ENCODE measurements at places on chromosomes 4 and X. TPM values are rescaled to one million over a fixed set of nuclear protein-coding genes. Genes with fewer than 3 reads are reported as not detected.

DNA sequence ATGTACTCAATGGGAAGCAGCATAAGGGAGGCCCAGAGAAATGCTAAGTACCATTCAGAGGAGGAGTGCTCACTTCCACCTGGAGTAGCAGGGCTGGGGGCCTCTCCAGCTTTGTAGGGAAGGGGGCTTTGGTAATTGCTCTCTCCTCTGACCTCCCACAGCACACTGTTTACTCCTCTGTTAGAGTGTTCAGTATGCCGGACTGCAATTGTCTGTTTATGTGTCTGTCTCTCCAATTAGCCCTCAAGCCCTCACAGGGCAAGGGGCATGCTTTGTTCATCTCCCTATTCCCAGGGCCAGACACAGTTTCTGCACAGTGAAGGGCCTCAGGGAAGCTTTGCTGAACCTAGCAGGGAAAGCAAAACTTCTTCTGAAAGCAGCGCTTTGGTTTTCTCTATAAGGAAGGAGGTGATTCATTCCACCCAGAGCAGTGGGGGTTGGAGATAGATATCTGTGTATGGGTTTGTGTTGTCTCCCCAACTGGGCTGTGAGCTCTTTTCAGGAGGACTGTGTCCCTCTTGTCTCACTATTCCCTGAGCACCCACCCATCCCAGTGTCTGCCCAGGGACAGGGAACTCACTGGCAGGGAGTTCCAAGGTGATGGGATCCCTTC lies 50.0 kb upstream of the VMA21 start:
- no peak for DNase-seq

DNA sequence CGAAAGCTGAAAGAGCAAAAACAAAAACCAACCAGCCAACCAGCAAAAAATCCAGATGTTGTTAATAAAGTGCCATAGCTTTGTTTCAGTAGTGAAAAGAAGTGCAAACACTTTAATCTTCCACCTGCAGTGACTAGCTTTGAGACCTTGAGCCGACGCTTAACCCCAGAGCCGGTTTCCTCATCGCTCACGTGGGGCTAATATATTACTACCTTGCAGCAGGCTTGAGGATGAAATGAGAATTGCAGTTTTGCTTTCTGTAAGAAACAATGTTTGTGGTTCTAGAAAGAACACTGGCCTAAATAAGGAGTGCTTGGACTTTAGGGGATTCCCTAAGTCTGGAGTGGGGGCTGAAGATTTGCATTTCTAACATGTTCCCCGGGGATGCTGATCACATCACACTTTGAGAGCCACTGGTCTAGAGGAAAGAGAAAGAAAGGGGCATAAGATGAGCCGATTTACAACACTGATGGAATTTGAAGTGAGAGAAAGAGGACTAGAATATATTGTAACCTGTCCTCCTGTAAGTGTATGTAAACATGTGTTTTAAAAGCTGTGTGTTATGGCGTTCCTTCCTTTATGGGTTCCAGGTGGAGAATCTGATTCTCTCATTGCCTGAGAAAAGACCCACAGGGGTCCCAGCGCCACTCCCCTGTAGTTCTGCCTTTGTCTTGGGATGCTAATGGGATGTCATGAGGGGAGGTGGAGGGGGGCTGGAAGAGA lies 1.4 kb downstream of the FGF2 start:
- no peak for DNase-seq

Gene RASSF6
- total RNA-seq, result 6.7 TPM

DNA sequence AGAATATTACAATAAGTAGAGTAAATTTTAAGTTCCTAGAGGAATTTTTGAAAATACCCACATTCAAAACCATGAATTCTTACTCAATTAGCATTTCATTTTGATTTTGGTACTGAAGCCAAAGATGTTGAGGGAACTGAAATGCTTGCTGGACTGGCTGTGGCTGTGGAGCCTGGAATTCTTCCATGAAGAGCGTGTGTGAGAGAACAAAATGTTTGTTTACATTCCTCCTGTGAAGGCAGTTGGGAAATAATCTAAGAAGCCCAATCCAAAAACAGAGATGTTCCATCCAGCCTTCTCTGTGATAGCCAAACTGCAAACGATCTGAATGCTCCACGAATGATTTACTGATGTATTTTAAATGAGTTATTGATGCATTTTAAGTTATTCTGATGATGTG lies 3.8 kb upstream of the ADH1B start:
- no peak for DNase-seq

Gene CORIN
- total RNA-seq, result 4.8 TPM

GRCh38 chrX:86263526-86263925 lies 115.3 kb downstream of the DACH2 start:
- no peak for DNase-seq

DNA sequence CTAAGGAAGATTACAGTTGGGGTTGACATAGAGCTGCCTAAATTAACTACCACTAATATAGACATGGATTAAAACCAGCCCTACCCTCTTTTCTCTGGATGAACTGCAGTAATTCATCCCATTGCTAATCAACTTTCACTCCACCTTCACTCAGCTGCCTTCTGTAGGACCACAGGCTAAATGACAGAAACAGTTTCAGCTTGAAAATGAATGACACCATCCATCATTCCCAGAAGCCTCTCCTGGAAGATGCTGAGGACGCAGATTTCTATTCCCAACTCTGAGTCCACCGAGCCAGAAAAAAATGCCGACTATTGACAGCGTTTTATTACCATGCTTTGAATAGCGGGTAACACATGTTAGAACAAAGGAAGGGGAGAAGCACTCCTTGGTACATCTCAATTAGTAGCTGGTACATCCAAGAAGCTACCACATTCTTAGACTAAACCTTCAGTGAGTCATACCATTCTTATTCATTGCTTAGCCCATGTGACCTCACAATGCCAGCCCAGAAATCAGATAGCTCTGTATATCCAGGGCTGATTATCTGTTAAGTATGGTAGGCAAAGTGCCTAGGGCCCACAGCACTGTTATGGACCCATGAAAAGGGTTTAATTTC lies 25.3 kb downstream of the DCX start:
- DNase-seq, result no peak

- no peak for DNase-seq
Observed at GRCh38 chr4:100149190-100149589, 41.1 kb downstream of the DDIT4L start.

Gene LAP3
- total RNA-seq, result 80.5 TPM

GRCh38 chr4:52962721-52963120 lies 100.6 kb downstream of the RASL11B start:
- no peak for DNase-seq

Gene GLRA3
- not detected for total RNA-seq

DNA sequence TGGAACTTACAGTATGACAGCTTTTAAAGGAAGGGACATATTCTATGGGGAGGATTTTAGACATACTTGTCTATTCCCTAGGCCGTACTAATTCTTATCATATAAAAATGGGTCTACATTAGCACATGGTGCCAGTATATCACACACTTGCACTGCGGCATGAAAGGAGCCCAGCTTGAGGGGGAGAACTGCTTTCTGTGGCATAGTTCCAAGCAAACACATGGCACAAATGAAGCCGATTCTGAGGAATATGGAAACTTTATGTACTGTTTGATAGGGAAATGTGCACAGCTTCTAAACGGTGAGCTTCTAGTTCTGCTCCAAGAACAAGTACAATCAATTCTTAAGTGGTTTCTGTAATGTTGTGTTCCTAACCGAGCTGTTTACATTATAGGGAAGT lies 675.6 kb upstream of the FTHL17 start:
- DNase-seq, result no peak

GRCh38 chr4:89111833-89112563 lies 665 bp downstream of the TIGD2 start:
- no peak for DNase-seq

GRCh38 chr4:147418226-147418625 lies 62.7 kb upstream of the EDNRA start:
- no peak for DNase-seq

- no peak for DNase-seq
Observed at GRCh38 chr4:76725039-76725438, 172.9 kb downstream of the SOWAHB start.

Gene PDZD4
- 0.97 TPM for total RNA-seq

DNA sequence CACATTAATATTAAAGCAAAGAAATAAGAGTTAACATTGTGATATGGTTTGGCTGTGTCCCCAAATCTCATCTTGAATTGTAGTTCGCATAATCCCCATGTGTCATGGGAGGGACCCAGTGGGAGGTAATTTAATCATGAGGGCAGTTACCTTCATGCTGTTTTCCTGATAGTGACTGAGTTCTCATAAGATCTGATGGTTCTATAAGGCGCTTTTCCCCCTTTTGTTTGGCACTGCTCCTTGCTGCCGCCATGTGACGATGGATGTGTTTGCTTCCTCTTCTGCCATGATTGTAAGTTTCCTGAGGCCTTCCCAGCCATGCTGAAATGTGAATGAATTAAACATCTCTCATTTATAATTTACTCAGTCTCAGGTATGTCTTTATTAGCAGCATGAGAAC lies 153.8 kb upstream of the GALNT7 start:
- no peak for DNase-seq

DNA sequence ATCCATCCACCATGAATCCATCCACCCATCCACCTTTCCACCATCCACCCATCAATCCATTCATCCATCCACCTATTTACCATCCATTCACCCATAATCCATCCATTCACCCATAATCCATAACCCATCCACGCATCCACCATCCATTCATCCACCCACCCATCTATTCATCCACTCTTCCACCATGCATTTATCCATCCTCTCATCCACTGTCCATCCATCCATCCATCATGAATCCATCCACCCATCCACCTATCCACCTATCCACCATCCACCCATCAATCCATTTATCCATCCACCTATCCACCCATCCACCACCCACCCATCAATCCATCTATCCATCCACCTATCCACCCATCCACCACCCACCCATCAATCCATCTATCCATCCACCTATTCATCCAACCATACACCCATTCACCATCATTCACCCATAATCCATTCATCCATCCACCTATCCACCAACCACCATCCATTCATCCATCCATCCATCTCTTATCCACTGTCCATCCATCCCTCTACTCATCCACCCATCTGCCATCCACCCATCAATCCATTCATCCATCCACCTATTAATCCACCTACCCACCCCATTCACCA lies 179.7 kb upstream of the PSAPL1 start:
- DNase-seq, result no peak

Gene FLNA
- total RNA-seq, result 554 TPM

- no peak for DNase-seq
Observed at GRCh38 chr4:82223715-82224114, 150.1 kb downstream of the HNRNPD start.

DNA sequence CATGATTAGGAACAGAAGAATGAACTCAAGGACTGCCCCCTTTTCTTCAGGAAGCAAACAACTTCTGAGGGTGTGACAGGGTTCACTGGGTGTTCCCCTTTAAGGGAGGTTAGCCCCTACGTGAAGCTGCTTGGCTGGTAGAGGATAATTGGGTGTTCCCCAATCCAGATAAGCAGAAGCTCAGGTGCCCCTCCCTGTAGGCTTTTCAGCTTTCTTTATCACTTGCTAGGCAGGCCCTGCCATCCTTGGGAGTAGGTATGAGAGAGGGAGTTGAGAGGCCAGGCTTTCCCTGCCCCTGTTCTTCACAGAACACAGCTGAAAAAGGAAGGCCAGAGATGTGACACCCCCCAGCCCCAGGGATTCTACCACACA lies 44.2 kb downstream of the RTL9 start:
- DNase-seq, result no peak

- no peak for DNase-seq
Observed at GRCh38 chr4:15469402-15470127, at the start of gene CC2D2A. Gene CC2D2A (plus strand): TSS chr4:15469882. CDS start chr4:15475933, 6,051 bp downstream.

DNA sequence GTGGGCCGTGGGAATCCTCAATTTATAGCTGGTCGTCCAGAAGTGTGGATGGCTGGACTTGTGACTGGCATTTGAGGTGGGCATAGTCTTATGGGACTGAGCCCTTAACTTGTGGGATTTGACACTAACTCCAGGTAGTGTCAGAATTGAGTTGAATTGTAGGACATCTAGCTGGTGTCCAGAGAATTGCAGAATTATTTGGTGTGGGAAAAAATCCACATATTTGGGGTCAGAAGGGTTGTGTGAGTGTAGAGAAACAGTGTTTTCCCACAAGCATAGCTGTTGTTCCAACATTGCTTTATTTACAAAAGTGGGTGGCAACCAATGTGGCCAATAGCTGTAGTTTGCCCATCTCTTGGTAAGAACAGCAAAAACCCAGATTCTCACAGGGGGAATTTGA lies 91.3 kb downstream of the MOSPD2 start:
- no peak for DNase-seq

- no peak for DNase-seq
Observed at GRCh38 chrX:42803320-42803719, 25.4 kb upstream of the PPP1R2C start.

- DNase-seq, result no peak
Observed at GRCh38 chrX:2894885-2895292, 34.2 kb downstream of the ARSD start.

DNA sequence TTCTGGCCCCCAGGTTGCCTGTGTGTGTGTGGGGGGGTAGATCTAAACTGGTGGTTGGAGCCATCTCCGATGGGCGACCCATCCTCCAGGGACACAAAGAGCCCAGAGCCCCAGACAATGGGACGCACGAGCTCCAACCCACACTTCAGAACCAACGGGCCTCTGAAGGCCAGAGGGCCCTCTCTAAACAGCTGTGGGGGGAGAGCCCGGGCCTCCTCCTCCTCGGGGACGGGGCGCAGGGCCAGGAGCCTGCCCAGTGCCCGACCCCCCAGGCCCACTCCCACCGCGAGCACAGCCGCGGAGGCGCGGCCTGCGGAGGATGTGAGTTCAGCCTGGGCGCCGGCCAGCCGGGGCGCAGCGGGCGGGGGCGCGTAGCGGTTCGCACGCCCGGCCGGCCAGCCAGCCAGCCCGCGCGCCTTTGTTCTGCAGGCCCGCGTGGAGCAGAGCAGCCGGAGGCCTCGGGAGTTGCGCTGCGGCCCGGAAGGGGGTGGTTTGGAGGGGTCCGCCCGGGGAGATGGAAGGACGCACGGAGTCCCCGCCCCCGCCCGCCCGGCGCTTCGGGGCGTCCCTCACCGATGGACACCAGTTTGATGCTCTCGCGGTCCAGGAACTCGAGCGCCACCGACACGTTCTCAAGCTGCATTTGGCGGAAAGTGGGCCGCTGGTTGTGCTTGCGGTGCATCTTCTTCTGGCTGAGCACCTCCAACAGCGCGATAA lies 4.0 kb downstream of the FLNA start:
- DNase-seq, result no peak

Gene CTSO
- 3.5 TPM for total RNA-seq

GRCh38 chr4:172751550-172751949 lies 417.1 kb upstream of the GALNT7 start:
- DNase-seq, result no peak

Measured in esophagus squamous epithelium (tissue), 5 donors.